Esophagus muscularis mucosa (tissue), 4 donors: ENCODE measurements at places on chromosomes 2 and 18. TPM values are rescaled to one million over a fixed set of nuclear protein-coding genes. Genes with fewer than 3 reads are reported as not detected.

DNA sequence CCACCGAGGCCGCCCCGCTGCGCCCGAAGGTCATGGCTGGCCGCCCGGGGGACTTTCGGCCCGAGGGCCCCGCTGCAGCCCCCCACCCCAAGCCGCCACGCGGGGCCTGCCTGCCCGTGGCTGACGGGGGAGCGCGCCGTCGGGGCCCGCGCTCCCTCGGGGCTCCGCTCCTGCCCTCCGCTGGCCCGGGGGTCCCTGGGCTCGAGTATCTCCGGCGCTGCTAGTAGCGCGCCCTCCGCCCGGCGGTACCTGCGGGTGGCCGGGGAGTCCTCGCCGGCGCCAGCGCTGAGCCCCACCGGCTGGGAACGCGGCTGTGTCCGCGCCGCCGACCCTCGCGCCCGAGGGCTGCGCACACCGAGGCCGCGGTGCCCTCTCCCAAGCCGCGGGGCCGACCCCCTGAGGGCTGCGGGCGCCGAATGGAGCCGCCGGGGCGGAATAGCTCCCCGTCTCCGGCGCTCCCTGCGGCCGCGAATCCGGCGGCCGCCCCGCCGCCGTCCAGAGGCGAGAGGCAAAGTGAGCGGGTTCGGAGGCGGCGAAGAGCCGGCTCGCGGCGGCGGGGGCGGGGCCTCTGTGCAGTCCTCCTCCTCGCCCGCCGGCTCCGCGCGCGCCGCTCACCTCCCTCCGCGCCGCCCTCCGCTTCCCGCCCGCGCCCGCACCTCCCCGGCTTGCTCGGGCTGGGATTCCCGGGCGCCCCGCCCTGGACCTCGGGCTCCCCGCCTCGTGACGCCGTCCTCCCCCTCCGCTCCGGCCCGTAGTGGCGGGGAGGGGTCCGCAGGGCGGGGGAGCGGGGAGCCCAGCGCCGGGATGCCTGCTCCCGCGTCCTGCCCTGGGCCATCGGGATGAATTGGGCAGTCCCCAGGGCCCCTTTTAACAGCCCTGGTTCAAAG, at the start of gene KCNG3:
Gene KCNG3 (minus strand): TSS at position 515 of the 887 bp plus-strand sequence. CDS start 481 bp downstream, at position 34.
- H3K4me3 ChIP-seq: peak within 1 kb of the TSS; percentile 61
- peak within 1 kb of the TSS; percentile 11 for H3K27ac ChIP-seq
- H3K4me1 ChIP-seq: peaks cover 26% of the 10 kb centered on the region
- DNase-seq: no peak
- H3K36me3 ChIP-seq: no peaks in the 10 kb centered on the region

OTOS gene
- not detected for total RNA-seq

DNA sequence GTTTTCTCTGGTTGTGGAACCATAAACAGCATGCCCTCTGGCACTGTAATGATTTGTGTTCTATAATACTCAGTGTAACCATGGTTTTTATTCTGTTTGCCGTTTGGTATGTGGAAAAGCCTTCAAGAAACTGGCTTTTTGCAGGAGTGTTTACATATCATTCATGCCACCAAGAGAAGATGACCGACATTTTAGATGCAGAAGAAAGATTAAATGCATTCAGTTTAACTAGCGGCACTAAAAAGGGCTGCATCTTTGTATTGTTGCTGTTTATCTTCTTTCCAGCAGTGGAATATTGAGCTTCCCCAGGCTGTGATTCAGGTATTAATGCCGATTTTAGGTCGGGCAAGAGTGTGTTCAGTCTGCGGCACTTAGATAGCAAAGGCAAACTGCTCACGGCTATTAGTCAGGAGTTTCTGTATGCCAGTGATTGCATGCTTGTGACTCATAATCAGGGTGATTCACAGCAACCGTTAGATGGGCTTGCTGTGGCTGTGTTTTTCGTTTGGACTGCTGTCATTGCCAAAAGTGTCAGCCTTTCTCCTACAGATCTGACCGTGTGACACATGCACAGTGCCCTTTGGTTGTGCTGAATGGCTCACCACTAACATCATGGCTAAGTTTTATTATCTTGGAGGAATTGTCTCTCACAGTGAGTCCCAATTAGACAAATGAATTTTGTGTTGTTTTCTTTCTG, 479.7 kb downstream of the PARD3B start:
- peak overlapping the region; percentile 30 for H3K4me3 ChIP-seq
- DNase-seq: no peak
- no peaks in the 10 kb centered on the region for H3K36me3 ChIP-seq
- H3K27me3 ChIP-seq: no peaks in the 10 kb centered on the region
- H3K4me1 ChIP-seq: peaks cover 17% of the 10 kb centered on the region

- DNase-seq: no peak
- H3K4me1 ChIP-seq: no peaks in the 10 kb centered on the region
- no peak overlapping the region for H3K4me3 ChIP-seq
- H3K27ac ChIP-seq: no peak overlapping the region
Observed at GRCh38 chr2:88190808-88191721, 20.9 kb downstream of the THNSL2 start.

ALK gene
- 0.99 TPM for total RNA-seq

DNA sequence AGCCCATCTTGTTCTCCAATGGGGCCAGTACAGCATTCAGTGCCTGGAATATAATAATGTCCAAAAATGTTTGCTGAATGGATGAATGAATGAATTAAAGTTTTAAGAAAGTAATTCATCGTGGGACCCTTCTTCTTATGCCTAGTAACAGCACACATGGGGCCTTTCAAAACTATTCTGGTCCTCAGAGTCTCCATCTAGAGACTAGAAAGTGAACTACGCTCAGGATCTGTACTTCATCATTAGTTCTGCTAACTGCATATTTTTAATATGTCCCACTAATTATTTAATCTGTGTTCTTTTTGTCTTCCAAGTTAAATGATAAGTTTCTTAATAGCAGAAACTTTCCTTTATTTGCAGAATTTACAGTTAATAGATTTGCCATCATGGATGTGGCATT, 172.5 kb downstream of the SMAD2 start:
- H3K27me3 ChIP-seq: no peaks in the 10 kb centered on the region
- H3K4me3 ChIP-seq: no peak overlapping the region
- no peaks in the 10 kb centered on the region for H3K4me1 ChIP-seq
- H3K27ac ChIP-seq: no peak overlapping the region
- no peak for DNase-seq

ZNF396 gene
- 2.5 TPM for total RNA-seq

- DNase-seq: no peak
- no peak overlapping the region for H3K27ac ChIP-seq
- no peaks in the 10 kb centered on the region for H3K27me3 ChIP-seq
- no peaks in the 10 kb centered on the region for H3K4me1 ChIP-seq
- H3K4me3 ChIP-seq: no peak overlapping the region
Observed at GRCh38 chr2:120403676-120404075, 57.7 kb downstream of the INHBB start.

DNA sequence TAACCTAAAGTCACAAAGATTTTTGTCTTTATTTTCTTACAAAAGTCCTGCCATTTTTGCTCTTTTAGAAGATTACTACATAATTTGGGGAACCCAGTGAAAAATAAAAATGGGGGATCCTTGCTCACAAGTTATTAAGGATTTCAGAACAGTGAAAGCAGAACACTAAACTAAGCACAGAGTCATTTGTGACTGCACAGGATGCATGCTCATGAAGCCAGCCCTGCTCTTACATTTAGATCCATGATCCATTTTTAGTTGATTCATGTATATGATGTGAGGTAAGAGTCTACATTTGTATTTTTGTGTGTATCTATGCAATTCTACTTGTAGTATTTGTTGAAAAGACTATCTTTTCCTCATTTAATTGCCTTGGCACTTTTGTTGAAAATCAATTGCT, 21.8 kb downstream of the SP140L start:
- no peak overlapping the region for H3K27ac ChIP-seq
- no peaks in the 10 kb centered on the region for H3K27me3 ChIP-seq
- no peaks in the 10 kb centered on the region for H3K4me1 ChIP-seq
- no peak for DNase-seq
- peaks cover 10% of the 10 kb centered on the region for H3K36me3 ChIP-seq

- no peaks in the 10 kb centered on the region for H3K27me3 ChIP-seq
- no peaks in the 10 kb centered on the region for H3K36me3 ChIP-seq
- no peak overlapping the region for H3K4me3 ChIP-seq
- no peaks in the 10 kb centered on the region for H3K4me1 ChIP-seq
- DNase-seq: no peak
Observed at GRCh38 chr2:73704285-73704684, 32.9 kb downstream of the TPRKB start.

MYO3B gene
- 0.06 TPM for total RNA-seq

- no peaks in the 10 kb centered on the region for H3K36me3 ChIP-seq
- H3K27ac ChIP-seq: no peak overlapping the region
- peaks cover 7% of the 10 kb centered on the region for H3K4me1 ChIP-seq
Observed at GRCh38 chr2:240814280-240814679, 5.7 kb downstream of the KIF1A start.

DNA sequence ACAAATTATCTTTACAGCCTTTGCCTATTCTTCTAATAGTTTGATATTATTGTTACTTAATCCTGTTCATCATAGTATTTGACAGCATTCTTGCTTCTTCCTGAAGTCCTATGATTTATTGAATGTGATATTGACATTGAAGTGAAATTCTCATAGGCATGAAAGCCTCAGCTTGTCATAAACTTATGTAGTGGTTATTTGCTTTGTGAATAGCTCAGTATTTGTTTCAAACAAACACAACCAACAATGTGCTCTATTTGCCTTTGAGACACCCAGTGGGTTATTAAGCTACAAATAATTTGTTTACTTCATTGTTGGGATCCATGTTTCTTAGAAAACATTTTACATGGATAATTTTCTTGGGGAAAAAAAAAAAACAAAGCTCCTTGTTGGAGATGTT, 57.2 kb downstream of the TTC39C start:
- H3K27me3 ChIP-seq: no peaks in the 10 kb centered on the region
- no peak for DNase-seq
- H3K27ac ChIP-seq: no peak overlapping the region
- peaks cover 5% of the 10 kb centered on the region for H3K4me1 ChIP-seq
- no peak overlapping the region for H3K4me3 ChIP-seq
- peaks cover 5% of the 10 kb centered on the region for H3K36me3 ChIP-seq

- peak overlapping the region; percentile 87 for H3K27ac ChIP-seq
- peaks cover 54% of the 10 kb centered on the region for H3K4me1 ChIP-seq
- no peaks in the 10 kb centered on the region for H3K27me3 ChIP-seq
- H3K4me3 ChIP-seq: peak overlapping the region; percentile 26
Observed at GRCh38 chr2:237291138-237291792, 122.7 kb downstream of the COL6A3 start.

GRCh38 chr18:48324651-48325050, 84.5 kb downstream of the ZBTB7C start:
- H3K4me3 ChIP-seq: no peak overlapping the region
- H3K27ac ChIP-seq: no peak overlapping the region
- H3K27me3 ChIP-seq: no peaks in the 10 kb centered on the region

CENPA gene
- not detected for total RNA-seq

CLASP1 gene
- total RNA-seq: 78.6 TPM

MYO7B gene
- 0.98 TPM for total RNA-seq

GRCh38 chr2:11797846-11798245, 51.4 kb downstream of the LPIN1 start:
- no peak overlapping the region for H3K27ac ChIP-seq
- no peak overlapping the region for H3K4me3 ChIP-seq
- DNase-seq: no peak
- no peaks in the 10 kb centered on the region for H3K4me1 ChIP-seq
- H3K27me3 ChIP-seq: no peaks in the 10 kb centered on the region

DNA sequence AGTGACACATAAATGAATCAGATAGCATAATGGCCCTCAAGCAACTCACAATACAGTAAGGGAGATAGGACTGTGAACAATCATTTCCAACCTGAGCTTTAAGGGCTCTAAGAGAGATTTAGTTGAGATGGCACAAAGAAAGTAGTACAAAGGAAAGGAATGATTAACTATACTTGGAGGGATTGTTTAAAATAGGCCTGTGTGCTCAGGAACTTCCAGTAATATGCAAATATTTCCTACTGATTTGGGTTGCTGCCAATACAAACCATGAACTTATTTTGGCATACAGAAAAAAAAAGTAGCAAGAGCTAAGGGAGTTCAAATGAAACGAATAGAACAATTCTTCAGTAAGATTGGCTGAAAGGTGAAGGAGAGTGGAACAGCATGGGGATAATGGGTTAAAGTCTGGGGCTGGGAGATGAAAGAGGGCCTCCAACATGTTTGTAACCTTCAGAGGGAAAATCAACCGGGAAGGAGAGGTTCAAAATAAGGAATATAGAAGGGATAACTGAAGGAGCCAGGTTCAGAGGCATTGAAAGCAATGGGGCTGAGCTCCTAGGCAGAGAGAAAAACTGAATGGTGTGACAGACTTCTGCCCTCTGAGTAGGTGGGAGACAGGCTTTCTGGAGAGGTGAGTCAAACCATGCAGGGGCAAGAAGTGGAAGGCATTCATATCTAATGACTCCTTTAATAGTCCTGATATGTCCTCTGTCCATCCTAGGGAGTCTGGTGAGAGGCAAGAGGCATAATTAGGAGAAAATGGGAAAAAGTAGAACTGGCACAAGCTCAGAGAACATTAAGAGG, 83.5 kb downstream of the DNAH7 start:
- DNase-seq: no peak
- no peaks in the 10 kb centered on the region for H3K4me1 ChIP-seq
- H3K4me3 ChIP-seq: no peak overlapping the region
- H3K27me3 ChIP-seq: no peaks in the 10 kb centered on the region
- H3K27ac ChIP-seq: no peak overlapping the region

DNA sequence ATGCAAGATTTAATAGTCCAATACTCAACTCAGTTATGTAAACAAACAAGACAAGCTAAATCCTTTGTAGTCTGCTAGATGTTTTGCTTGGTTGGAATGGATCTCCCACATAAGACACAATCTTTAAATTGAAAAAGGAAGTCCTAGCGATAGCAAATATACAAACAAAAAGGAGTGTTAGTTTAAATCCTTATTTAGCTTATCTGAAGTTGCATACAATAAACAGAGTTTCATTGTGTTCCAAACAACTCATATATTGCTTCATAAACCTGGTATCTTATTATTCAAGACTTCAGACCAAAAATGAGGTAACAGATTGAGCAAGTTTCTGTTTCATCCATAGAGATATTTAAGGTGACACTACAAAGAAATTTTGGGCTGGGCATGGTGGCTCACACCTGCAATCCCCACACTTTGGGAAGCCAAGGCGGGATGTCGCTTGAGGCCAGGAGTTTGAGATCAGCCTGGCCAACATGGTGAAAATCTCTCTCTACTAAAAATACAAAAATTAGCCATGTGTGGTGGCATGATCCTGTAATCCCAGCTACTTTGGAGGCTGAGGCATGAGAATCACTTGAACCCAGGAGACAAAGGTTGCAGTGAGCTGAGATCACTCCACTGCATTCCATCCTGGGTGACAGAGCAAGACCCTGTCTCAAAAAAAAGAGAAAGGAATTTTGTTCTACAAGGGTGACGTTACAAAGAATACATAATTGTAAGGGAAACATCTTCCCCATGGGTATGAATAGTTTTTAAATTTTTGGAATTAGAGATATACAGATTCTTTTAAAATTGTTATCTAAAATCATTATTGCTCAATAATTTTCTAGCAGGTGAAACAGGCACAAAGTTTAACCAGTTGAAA, 150.5 kb upstream of the L3MBTL4 start:
- H3K27ac ChIP-seq: no peak overlapping the region
- H3K4me3 ChIP-seq: no peak overlapping the region
- H3K27me3 ChIP-seq: no peaks in the 10 kb centered on the region
- H3K36me3 ChIP-seq: no peaks in the 10 kb centered on the region
- no peak for DNase-seq
- no peaks in the 10 kb centered on the region for H3K4me1 ChIP-seq

KCNS3 gene
- total RNA-seq: 14.6 TPM

- no peaks in the 10 kb centered on the region for H3K27me3 ChIP-seq
- no peak for DNase-seq
- peak overlapping the region; percentile 83 for H3K4me3 ChIP-seq
- H3K36me3 ChIP-seq: no peaks in the 10 kb centered on the region
- H3K4me1 ChIP-seq: peaks cover 91% of the 10 kb centered on the region
Observed at GRCh38 chr18:79401494-79402208, 5.9 kb downstream of the NFATC1 start.
